ENCODE measurements at places on chromosomes 16 and 17. TPM values are rescaled to one million over a fixed set of nuclear protein-coding genes. Genes with fewer than 3 reads are reported as not detected.

DNA sequence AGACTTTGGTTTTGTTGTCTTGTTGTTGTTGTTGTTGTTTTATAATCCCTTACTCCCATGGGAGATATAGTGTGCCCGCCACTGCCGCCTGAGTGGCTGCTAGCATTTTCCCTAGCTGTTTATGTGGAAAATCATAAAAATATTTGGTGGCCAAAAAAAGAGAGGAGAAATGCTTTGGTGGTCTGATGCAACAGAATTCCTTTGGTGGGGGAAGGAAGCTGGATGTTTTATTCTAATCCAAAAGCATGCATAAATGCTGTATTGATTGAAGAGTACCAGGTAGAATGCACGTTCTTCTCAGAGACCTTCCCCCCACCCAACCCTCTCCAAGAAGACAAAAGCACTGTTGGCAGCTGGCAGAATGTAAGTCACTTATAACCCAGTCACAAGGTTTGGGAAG is 93.2 kb downstream of the C17orf67 start:
- no peak for DNase-seq

GRCh38 chr17:8173871-8174322 is 2.3 kb downstream of the TMEM107 start:
- DNase-seq, result no peak

DNA sequence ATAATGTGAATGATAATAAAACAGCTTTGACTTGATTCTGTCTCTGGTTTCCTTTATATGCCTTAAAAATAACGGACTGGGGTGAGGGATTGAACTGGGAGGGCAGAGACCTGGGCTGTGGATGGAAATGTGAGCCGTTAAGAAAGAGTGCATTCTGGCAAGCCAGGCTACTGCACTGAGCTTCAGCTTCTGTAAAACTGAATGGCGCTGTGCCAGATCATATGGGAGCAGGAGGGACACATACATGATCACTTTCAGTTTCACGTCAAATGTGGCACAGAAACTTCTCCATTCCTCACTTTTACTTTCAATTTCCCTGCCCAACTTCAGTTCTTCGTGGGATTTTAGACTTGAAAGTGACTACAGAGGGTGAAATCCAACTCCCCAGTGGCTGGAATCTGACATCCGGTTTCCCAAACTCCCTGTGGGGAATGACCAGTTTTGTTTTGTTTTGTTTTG is 1.1 kb downstream of the MT2A start:
- DNase-seq, result peak; percentile 67

The MILR1 gene
- total RNA-seq, result not detected

The ASPA gene
- total RNA-seq, result not detected

The FN3K gene
- total RNA-seq, result 3.4 TPM

The ZP2 gene
- not detected for total RNA-seq

- no peak for DNase-seq
These were observed 3.3 kb downstream of the HOXB2 start for GRCh38 chr17:48541577-48542113.

GRCh38 chr17:75633486-75634375 is 497 bp downstream of the SMIM5 start:
- peak; percentile 59 for DNase-seq

The ASPHD1 gene
- total RNA-seq, result not detected

GRCh38 chr17:3894911-3895343 is 2.1 kb upstream of the CAMKK1 start:
- DNase-seq, result no peak

Data from CD8-positive, alpha-beta T cell (primary cell).